Esophagus squamous epithelium (tissue), 5 donors: ENCODE measurements at places on chromosomes 3 and 15.

- DNase-seq: no peak
Measured at GRCh38 chr3:195160257-195160898, 110.6 kb downstream of the XXYLT1 start.

GRCh38 chr15:81171286-81171685, 25.4 kb upstream of the IL16 start:
- DNase-seq: no peak

- no peak for DNase-seq
Measured at GRCh38 chr3:43883729-43884396, 193.1 kb downstream of the ABHD5 start.

DNA sequence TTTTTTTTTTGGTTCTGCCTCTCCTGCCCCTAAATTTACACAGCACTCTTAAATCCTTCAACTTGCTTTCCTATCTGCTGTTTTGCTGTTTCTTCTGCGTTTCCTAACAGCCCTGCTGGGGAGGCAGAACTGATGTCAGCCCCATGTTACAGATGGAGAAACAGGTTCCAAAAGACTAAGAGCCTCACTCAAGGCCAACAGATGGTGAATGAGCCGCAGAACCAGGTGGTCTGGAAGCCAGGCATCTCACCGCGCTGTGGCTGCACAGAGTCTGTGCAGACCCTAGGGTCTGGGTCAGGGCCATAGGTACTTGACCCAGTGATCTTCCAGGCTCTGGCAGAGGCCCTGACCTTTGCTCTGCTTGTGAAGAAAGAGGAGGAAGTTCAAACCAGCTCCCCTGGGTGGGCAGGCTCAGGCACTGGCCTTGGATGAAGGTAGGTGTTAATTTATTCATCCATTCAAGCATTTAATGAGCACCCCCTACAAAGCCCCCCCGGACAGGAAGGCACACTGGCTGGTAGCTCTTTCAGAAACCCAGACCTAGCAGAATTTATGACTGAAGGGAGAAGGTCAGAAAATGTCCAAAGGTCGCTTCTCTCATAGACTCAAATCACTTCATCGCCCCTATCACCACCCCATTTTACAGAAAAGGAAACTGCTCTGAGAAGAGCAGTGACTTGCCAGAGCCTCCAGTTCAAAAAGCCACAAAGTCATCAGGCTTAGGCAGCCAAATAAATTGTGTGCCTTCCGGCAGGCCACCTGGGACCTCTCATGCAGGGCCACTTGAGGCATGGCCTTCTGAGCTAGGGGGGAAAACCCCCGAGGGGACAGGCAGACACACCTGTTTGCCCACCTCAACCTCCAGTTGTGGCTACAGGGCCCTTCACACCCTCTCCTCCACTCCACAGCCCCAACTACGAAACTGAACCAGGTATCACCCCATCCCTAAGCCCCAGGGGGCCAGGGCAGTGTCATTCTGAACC, 2.7 kb downstream of the CHDH start:
- no peak for DNase-seq

DNA sequence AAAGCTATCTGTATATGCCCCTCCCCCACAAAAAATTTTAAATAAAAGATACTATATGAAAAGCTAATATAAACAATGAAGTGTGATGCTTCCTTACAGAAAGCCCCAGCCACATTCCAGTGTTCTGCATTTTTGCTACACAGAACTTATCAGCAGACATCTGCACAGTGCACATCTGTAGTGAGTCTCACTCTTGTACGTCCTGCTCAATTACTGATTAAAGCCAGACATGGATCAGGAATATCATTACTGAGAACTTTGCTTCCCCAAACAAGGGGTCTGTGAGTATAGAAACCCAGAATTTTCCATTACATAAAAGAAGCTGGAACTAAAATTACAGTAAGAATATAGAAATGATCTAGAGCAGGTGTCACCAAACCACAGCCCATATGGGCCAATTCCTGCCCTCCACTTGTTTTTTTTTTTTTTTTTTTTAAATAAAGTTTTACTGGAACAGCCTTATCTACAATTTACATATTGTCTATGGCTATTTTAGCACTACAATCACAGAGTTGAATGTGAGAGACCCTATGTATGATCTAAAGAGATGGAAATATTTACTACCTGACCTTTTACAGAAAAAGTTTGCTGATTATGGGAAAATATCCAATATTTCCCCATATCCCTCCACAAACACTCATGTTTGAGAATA, 45.7 kb downstream of the UBP1 start:
- DNase-seq: no peak

DNA sequence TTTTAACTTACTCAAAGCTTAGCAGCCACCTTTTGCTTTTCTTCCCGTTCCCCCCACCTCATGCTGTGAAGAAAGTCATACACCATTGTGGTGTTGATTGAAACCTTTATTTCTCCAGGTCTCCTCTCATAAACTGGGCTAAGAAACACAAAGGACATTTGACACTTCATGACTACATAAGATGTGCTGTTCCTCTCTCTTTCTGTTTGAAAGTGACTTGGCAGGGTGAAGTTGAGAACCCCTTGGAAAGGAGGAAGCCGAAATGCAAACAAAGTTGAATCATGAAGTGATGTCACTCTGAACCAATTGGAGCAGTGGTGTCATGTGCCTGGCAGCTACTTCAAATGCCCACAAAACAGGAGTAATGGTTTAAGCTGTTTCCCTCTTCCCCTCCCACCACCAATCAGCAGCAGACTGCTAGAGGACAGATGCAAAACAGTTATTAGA, 174.7 kb downstream of the IGF1R start:
- no peak for DNase-seq

GRCh38 chr3:179750720-179751328, 98.0 kb downstream of the USP13 start:
- no peak for DNase-seq

DNA sequence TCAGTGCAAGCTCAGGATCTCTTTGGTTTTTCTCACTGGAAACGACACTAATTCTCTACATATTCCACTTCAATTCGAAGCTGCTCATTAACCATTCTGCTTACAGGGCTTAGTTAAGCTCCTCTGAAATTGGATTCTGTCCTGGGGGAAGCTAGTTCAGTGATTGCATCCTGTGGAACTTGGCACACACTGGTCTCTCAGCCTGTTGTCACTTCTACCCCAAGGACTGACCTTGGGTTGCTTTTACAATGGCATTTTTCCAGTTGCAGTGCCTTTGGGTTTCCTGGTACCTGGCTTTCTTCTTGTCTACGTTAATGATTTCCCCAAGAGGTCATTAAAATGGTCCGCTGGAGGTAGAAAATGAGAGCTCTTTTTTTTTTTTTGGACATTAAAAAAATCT, 33.3 kb upstream of the GABRB3 start:
- no peak for DNase-seq

DNA sequence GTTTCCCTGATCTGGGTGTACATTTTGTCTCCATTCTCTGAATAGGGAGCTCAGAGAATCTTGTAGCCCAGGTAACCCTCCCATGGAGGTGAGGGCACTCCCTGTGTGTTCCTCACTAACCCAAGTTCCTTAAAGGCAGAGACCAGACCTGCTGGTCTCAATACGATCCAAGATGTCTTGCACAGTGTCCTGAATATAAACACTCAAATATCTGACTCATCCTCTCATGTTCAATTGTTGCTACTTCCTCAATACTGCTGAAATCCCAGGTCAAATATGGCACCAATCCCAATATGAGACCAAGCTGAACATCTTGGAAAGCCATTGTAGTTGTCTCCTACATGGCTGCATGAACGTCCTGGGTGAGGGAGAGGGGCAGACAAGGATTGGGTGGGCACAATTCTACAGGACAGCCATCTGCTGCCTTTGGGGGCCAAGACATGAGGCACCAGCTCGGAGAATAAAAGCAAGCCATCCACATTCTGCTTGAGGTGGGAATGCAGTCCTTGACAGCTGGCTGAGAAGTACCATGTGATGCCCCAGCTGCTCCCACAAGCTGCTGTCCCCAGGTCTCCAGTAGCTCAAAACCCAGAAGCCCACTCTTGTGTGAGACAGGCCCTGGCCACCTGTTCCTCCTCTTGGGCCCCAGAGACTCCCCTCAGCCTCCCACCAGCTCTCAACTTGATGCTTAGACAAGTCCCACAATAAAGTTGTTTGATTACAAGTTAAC, 18.2 kb downstream of the TBC1D2B start:
- no peak for DNase-seq

GRCh38 chr3:195207731-195208130, 63.2 kb downstream of the XXYLT1 start:
- DNase-seq: no peak

DNA sequence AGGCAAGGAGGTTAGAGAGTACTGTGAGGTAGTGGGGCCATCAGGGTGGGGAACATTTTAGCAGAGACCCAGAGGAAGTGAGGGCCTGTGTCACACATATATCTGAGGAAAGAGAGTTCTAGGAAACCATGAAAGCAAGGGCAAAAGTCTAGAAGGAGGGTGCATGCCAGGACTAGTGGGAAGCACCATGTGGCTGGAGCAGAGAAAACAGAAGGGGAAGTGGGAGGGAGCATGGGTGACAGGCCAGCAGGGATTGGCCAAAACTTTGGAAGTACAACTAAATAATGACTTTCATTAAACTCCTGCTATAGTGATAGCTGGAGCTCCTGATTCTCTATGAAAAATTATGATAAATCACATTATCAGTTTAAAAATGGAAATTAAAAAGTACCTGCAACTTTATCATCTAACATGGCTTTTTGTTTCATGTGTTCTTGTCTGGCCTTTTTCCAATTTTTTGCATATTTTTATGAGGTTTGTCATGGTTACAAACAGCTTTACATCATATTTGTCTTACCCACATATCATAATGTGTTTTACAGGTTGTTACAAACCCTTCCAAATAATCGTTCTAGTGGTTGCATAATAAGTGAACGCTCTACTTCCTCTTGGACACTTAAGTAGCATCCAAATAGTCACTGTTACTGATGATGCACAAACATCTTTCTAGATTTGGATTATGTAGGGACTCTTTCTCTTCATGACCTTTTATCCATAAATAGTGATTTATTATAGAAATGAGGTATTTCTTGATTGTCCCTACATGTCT, 168.3 kb downstream of the NEK10 start:
- DNase-seq: no peak

GRCh38 chr3:124298951-124299350, 307.0 kb upstream of the ROPN1 start:
- no peak for DNase-seq

GRCh38 chr15:76340803-76341365, 4.3 kb downstream of the ISL2 start:
- no peak for DNase-seq

DNA sequence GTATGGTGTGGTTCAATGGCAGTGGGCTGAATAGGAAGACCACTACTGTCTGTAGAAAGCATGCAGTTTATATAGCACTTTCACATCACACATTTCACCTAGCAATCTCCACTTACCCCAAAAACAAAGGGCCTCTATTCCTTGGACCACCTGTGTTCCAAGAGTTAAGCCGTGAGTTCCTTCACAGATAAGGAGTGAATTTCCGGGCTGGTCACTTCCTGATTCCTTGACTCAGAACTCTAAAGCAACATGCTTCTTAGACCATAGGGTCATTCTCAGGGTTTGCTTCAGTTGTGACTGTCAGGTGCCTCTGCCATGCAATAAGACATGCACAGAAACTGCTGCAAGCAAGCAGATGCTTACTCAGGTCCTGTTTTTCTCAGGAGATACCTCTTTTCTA, 588.5 kb upstream of the TGFBR2 start:
- DNase-seq: no peak

DNA sequence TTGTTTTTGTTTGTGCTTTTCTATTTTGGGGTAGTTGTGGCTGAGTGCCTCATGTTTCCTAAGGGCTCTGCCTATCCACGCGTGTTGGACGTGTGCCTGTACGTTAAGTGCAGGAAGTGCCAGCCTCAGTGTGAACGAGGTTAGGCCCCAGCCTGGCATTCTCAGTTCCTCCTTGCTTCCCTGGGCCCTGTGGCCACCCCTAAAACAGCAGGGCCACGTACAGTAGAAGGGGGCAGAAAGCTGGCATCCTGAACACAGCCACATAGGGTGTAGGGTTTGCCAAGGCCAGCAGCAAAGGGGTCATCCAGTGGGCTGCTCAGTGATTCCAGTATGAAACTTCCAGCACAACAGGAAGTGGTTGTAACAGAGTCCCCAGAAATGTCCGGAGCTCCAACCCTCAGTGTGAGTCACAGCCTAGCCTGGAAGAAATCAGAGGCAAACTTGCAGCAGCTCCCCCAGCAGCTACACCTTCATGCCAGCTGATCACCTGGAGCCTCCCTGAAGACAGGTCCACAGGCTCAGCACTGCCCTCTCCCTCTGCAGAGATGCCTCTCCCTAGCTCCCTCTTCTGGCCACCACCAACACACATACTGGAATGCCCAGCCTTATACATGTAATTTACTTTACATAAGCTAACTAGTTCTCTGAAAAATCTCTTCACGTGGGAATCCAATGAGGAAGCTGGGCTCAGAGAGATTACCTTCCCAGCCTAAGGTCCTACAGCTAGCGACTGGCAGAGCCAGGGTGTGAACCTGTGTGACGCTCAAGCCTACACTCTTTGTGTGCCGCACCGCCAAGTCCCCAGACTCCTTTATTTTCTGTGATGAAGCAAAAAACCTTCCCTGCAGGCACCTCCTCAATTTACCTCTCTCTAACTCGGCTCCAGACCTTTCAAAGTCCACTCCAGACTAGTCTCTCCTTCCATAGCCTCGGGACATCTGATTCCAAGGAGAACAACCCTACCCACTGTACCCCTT, 26.6 kb downstream of the ILDR1 start:
- peak; percentile 10 for DNase-seq

DNA sequence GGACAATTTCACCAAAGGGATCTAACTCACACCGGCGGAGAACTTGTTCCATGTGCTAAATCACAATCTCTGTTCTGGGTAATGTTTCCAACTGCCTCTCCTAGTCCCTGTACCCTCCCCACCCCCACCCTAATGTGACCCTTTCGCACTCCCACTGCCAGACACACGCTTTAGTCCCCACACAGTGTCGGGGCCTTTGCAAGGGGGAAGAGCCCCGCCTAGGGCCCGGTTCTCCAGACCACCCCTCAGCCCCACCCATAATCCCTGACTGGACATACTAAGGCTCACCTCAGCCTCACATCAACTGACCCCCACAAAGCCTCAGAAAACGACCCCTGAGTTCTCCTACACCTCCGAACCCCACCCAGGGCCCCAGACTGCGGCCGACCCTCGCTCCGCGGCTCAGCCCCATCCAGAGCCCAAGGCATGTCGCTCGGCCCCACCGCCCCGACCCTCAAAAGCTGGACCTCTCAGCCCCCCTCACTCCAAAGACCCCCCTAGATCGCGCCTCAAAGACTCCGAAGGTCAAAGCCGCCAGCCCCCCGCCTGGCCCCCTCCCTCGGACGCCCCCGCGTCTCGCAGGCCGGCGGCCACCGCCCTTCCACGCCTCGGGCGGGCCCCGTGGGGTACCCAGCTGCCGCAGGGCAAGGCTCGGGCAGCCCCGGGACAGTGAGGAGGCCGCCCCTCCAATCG, 72.0 kb upstream of the MAP4 start:
- no peak for DNase-seq

DNA sequence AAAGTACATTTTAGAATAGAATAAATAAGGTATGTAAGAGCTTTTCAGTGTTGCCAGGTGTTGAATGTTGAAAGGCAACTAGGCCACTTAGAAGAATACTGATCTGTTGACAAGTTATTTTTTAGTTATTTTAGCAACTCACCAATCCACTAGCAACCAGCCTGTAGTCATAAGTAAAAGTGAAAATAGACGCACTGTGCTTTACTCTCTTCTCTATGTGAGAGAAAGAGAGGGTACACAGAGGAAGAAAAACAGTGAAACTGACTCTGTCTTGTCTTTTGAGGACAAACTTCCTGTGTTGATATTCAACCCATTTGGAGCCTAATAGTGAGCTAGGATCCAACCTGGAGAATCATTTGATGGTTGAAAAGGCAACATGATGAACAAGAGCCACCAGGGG, 327.1 kb upstream of the GOLIM4 start:
- no peak for DNase-seq
